ENCODE measurements at places on chromosomes 6 and 20.

DNA sequence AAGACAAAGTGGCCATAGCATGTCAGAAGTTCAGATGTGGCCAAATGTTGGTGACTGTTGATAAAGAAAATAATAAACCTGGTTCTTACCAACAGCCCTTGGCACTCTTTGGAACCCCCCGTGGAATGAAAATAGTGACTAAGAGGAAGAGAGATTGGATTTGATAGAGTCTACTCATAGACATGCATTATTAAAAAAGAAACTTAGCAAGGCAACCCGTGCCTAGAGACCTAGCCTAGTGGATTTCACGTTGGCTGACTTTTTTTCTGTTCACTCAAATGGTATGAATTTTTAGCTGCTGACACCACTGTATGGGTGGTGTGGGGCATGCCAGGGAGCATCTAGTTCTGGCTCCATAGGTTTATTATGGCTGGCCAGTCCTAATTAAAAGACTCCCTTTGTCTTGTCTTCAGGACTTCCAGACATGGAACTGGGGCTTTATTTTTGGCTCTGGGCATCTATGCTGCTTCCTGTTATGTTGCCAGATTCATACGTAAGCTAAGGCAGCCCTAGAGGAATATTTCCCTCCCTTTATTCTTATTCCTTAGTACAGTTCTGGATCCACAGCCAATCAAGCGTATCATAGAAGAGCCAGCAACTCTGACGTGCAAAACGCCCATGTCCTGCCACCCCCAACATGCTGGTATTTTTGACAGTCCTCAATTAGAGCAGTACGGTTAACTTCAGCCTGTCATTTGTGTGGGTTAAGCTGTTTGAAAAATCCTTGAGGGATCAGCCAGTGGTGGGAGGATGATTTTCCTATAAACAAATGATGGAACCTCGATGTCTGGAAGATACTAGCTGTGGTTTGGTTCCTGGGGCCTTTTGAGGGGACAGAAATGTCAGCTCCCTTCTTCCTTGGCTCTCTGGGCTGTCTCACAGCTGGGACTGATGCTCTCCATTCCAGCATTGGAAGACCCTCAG lies 127.5 kb downstream of the ISM1 start:
- peak; percentile 71 for DNase-seq

DNA sequence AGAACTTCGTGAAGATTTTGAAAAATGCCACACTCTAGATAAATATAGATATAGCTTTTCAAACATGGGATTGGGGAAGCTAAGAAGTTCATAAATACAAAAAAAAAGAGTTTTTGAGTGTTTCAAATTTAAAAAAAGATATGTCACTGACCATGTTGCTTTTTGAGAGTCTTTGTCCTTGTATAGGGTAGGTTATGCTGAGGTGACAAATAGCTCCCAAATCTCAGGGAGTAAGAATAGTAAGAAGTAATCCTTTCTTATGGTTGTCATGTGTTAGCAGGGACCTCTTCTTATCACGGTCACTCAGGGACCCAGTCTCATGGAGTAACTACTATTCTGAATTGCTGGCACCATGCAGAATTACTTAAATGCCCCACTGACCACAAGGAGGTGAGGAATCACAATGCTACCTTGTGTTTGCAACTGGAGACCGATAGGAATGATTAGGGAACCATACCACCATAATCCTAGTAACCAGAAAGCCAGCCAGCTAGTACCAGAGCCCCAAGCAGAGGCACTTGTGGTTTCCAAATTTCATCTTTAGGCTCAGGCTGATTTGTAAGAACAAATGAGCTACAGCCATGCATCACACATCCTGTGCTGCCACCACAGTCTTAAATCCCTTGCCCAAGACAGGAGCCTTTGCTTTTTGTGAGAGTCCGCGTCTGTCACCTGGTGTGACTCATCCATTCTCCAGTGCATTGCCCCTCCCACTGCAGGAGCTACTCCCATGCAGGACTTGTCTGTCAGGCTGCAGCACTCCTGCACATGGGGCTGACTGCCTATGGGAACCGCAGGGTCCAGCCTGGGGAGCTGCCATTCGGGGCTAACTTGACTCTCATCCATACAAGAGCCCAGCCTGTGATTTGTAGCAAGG lies 42.4 kb upstream of the ADGRF4 start:
- peak; percentile 46 for DNase-seq

- DNase-seq = peak; percentile 2
Measured at GRCh38 chr6:144758602-144759001, 473.5 kb downstream of the UTRN start.

DNA sequence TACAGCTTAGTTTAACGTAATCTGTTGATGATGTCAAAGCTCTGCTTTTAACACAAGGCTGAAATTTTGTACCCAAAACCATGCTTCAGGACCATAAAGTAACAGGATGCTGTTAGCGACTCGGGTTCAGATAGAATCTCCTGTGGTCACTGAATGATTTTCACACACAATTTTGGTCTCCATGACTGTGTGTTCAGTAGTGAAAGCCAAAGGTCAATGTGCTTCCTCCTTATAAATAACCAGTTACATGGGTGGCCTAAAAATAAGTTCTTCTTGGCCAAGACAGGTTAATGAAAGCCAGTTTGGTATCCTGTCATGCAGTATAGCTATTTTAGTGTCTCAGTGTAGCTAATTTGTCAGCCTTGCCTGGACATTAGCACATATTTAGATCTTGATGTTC lies 19.1 kb upstream of the LOC128125822 start:
- DNase-seq = no peak

- DNase-seq = no peak
Measured at GRCh38 chr6:153618371-153619322, 420.4 kb upstream of the OPRM1 start.

DNA sequence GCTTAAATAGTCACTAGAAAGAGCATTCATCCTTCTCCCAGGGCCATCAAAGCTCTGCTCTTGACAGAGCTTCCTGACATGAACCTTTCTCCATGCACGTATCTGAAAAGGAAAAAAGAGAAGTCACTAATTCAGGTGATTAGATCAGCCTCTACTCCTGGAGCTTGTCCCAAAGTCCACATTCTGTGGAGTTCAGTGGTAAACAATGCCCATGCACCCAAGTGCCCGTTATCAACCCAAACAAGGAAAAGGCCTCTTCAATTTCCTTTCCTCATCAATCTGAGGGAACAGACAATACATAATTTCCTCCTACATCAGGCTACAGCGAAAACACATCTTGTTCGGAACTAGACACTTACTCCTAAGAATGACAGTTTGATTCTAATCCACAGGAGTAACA lies 129.2 kb upstream of the PCSK2 start:
- DNase-seq = no peak

- DNase-seq = no peak
Measured at GRCh38 chr6:165636402-165637048, 26.5 kb downstream of the PDE10A start.

- DNase-seq = no peak
Measured at GRCh38 chr20:62694868-62695267, 13.8 kb upstream of the NTSR1 start.

- DNase-seq = peak; percentile 97
Measured at GRCh38 chr20:26163890-26164289, 467.2 kb upstream of the ZNF337 start.

DNA sequence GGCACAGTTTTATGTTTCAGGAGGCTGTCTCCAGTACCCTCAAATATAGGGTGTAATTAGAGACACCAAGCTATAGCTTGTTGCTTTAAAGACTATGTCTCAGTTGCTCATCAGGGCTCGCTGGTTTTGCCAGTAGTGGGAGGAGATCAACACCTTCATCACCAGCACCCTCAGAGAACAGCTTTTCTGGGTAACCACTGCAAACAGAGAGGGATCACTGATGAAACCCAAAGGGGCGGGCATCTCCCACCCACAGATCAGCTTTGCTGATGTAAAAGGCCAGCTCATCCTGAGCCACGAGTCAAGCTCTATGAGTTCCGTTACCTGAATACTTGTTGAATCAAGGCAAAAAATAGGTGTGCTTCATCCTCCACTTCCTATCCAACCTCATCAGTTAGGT lies 187.7 kb downstream of the AIG1 start:
- no peak for DNase-seq

DNA sequence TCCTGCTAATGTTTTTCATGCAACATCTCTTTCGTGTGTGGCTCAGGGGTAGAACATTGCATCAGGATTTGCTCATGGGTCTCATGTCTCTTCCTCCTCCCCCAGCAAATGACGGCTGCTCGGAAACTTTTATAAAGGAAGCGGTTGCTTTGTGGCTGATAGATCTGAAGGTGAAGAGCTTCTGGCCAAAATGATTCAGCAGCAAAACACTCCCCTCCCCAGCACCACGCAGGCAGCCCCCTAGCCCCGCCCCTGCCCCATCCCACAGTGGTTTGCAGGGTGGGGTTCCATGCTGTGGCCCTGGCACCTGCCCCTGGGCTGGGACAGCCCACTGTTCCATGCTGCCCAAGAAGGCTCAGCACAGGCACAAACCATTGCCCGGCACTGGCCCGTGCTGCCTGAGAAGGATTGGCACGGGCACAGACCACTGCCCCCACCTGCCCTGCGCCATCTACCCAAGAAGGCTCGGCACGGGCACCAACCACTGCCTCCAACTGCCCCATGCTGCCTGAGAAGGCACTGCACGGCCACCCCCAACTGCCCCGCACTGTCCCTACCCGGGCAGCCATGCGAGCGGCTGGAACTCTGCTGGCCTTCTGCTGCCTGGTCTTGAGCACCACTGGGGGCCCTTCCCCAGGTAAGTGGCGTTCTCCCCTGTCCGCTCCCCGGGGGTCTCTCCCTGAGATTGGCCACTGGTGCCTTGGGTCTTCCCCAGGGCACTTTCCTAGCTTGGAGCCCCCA lies at the start of gene CST7:
CST7 (plus strand) TSS at position 331 of the 741 bp plus-strand sequence; CDS start at position 568, 237 bp downstream.
- DNase-seq = no peak

Measured in fibroblast of skin of back (primary cell).